ENCODE measurements at places on chromosomes 3 and 15.

DNA sequence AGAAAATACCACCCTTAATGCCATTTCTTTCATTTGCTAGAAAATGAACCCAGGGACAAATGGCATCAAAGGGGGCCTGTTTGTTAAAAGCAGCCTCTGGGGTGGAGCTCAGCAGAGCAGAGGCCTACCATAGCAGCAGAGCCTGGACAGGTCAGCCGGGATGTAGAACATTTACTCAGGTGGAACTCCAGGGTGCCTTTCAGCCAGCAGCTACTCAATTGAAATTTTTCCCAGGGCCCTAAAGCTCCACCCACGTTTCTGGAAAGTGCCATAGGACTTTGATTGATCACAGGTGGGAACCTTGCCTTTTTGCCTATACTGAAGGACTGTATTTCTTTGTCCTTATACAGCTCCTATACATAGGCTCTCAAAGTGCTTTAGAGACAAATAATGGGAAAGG, 74.5 kb upstream of the C15orf61 start:
- no peak for DNase-seq

DNA sequence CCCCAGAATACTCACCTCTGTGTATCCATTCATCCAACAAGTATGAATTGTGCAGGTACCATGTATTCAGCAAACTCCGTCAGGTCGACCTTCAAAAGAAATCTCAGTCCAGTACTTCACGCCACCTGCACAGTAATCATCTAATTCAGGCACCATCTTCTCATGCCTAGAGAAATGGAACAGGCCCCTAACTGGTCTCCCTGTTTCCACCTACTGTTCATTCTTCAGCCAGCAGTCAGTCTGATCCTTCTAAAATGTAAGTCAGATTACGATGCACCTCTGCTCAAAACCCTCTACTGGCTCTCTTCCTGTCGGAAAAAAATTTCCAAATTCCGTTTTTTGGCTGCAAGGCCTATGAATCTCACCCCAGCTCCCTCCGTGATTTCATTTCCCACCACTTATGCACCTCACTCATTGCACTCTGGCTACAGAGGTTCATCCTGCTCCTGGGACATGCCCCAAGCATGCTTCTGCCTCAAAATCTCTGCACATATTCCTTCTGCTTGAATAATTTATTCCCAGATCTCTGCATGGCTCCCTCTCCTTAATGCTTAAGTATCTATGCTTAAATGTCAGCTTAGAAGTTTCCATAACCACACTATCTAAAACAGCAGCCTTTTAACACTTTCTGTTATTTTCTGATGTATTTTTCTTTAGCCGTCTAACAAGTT, 47.5 kb upstream of the PPP2R3A start:
- DNase-seq = no peak

GRCh38 chr3:11944052-11944673, 60.0 kb upstream of the SYN2 start:
- DNase-seq = no peak

DNA sequence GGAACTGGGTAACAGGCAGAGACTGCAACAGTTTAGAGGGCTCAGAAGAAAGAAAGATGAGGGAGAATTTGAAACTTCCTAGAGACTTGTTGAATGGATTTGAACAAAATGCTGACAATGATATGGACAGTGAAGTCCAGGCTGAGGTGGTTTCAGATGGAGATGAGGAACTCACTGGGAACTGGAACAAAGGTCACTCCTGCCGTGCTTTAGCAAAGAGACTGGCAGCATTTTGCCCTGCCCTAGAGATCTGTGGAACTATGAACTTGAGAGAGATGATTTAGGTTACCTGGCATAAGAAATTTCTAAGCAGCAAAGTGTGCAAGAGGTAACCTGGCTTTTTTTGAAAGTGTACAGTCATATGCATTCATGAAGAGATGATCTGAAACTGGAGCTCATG, 11.7 kb downstream of the EIF5A2 start:
- no peak for DNase-seq

- DNase-seq = no peak
These were observed 108.5 kb downstream of the APBA2 start for GRCh38 chr15:28994142-28994830.

- DNase-seq = no peak
These were observed 83.1 kb downstream of the DNAJB8 start for GRCh38 chr3:128383316-128384235.

GRCh38 chr3:49781415-49782199, 4.7 kb downstream of the IP6K1 start:
- no peak for DNase-seq

DNA sequence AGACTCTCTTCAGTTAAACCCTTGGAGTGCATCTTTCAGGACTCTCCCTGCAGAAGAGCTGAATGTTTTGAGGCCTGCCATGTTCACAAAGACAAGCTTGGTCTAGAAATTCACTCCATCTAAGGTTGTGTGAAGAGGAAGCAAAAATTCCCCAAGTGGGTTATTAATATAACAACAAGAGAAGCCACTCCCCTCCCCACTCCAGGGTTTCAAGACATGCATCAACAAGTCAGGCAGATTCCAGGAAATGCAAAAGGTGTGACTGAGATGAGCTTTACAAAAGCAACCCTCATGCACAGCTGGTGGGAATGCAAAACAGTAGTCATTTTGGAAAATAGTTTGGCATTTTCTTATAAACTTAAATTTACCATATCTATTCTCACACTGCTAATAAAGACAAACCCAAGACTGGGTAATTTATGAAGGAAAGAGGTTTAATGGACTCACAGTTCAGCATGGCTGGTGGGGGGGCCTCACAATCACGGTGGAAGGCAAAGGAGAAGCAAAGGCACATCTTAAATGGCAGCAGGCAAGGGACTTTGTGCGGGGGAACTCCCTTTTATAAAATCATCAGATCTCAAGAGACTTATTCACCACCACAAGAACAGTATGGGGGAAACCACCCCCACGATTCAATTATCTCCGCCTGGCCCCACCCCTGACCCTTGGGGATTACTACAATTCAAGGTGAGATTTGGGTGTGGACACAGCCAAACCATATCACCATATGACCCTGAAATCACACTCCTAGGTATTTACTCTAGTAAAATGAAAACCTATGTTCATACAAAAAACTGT, 31.3 kb downstream of the TARS3 start:
- DNase-seq = no peak

- no peak for DNase-seq
These were observed 71.6 kb downstream of the SUMF1 start for GRCh38 chr3:4395448-4395847.

DNA sequence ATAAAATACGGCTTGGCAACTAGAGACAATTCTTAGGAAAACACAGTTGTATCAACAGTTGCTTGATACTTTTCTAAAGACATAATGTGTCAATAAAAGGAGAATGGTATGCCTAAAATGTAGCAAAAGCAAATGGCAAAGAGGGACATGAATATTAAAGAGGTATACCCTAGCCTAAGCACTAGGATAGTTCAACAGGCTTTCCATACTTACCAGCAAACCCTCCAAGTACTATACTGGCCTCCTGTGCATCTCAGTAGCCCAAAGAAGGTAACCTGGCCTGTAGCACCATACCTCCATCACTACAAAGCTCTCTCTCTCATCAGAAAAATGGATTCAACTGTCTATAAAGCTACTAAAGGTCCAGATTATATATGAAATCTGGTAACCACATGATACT, 7.5 kb downstream of the SETD2 start:
- DNase-seq = no peak

GRCh38 chr15:92600856-92601255, 54.7 kb downstream of the FAM174B start:
- DNase-seq = no peak

DNA sequence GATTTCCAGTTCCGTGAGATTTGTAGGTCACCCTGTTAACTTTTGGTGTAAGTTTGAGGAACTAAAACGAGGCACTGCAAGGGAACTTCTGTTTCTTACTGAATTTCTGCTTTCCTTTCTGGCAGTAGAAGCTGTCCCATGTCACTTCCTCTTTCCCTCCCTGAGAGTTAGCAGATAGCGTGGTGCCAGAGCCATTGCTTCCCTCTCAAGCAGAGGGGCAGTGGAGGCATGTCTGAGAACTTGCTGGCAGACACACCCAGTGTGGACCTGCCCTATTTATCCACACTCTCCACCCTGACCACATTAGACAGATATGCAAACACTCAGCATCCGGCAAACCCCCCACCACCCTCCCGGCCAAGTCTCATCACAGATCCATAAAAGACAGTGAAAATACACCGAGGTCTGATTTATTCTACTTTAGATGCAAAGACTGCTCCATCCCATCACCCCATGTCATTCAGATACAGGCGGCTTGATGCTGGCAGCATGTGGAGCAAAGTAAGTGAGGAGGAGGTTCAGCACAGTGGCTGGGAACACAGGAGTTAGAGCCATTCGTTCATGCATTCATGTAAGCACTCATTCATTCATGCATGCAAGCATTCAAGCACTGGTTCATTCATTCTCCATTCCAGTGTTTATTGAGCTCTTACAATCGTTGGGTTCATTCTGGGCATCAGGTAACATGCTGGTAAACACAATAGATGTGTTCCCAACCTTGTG, 324.7 kb downstream of the SHQ1 start:
- no peak for DNase-seq

GRCh38 chr3:187858041-187858440, 112.8 kb upstream of the BCL6 start:
- DNase-seq = no peak

- no peak for DNase-seq
These were observed 30.7 kb downstream of the SCN11A start for GRCh38 chr3:39021029-39021428.

GRCh38 chr3:118682921-118683320, 351.7 kb downstream of the IGSF11 start:
- no peak for DNase-seq

- DNase-seq = no peak
These were observed 56.8 kb downstream of the CMSS1 start for GRCh38 chr3:99874237-99875002.

DNA sequence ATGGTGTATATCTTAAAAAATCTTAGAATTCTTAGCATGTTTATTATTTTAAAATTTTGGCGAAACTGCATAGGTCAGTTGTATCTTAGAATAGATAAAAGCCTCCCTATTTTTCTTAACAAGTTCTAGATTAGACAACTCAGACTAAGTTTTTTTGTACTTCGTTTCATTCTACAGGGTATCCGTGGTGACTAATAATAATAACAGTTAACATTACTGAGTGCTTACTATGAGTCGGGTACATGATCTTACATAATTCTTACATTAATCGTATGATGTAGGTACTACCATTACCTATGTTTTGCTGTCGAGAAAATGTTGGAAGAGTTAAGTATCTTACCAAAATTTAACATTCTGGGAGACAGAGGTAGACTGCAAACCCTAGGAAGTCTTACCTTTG, 60.7 kb downstream of the UBE2E2 start:
- DNase-seq = no peak

GRCh38 chr15:44081026-44082013, 113.8 kb downstream of the FRMD5 start:
- DNase-seq = no peak

DNA sequence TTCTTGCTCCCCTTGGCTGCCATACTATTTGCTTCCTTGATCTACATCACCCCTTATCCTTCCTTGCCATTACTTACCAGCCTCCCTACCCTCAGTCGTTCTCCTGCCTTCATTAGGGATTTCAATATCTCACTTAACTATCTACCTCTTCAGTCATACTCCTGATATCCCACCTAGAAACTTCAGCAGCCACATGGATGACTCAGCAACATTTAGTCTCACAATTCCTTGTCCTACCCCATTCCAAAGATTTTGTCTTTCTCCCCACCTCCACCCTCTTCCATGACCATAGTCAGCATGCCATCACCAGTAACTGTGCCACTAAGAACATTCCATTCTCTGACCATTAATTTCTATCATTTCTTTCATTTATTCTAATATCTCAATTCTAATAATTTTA, 18.4 kb downstream of the UPK1B start:
- DNase-seq = no peak

DNA sequence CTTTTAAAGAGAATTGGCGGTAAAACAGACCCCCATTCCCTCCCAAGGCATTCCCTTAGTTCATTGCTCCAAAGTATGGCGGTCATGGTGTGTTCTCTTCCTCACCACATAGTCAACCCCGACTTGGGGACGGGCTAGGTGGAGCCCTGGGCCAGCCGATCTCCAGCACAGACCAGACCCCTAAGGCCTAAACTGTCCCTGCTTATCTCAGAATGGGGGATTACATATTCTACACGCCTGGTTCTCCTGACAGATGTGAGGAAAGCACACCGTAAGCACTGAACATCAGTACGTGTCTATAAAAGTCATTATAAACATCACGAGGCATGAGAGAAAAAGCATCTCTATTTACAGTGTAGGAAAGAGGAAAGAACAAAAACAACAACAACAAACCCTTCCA, 244.5 kb upstream of the STT3B start:
- no peak for DNase-seq

- DNase-seq = no peak
These were observed 1.7 kb downstream of the PLCD1 start for GRCh38 chr3:38027466-38028465.

DNA sequence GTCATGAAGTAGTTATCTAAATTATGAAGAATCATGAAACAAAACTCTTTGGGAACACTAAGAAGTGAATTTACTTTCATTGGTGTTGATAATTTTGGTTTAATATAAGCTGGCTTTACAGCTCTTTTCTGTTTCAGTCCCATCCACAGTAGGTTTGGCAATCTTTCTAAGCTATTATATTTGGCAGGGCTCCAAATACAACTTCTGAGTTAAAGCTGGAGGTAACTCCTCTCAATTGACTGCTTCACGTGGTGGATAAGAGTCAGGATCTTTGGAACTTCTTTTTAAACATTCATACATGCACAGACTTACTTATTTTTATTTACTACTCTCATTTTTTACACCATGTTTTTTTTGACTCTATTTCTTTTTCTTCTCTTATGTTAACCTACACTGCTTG, 106.5 kb upstream of the EPHA3 start:
- DNase-seq = no peak

- no peak for DNase-seq
These were observed 24.6 kb downstream of the ALDH1L1 start for GRCh38 chr3:126155819-126156218.

GRCh38 chr15:90611157-90611556, 81.4 kb downstream of the CRTC3 start:
- no peak for DNase-seq
